ENCODE measurements at places on chromosomes 12 and 14. TPM values are rescaled to one million over a fixed set of nuclear protein-coding genes. Genes with fewer than 3 reads are reported as not detected.

GRCh38 chr12:132344181-132344580, 14.8 kb upstream of the GALNT9 start:
- H3K4me1 ChIP-seq, result no peaks in the 10 kb centered on the region
- no peak overlapping the region for H3K4me3 ChIP-seq
- H3K27ac ChIP-seq, result no peak overlapping the region
- no peaks in the 10 kb centered on the region for H3K36me3 ChIP-seq
- H3K27me3 ChIP-seq, result peaks cover 3% of the 10 kb centered on the region
- DNase-seq, result no peak

DNA sequence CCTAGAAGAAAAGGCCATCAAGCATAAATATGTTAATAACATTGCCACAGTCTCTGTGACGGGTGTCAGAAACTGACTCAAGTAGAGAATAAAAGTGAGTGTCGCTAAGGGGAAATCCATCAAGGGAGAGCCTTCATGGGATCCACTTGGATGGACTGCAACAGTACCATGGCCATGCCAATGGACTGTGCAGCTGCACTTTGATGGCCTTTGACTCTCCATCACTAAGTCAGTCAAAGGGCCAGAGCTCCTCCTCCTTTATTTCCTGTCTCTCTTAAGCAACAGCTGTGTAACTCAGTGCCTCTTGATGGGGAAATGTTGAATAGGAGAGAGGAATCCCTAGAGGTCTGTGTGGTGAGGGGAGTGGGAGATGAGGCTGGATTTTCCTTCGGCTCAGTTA, 335.2 kb downstream of the BMP4 start:
- no peaks in the 10 kb centered on the region for H3K4me1 ChIP-seq
- H3K36me3 ChIP-seq, result no peaks in the 10 kb centered on the region
- H3K27ac ChIP-seq, result no peak overlapping the region
- no peak overlapping the region for H3K4me3 ChIP-seq
- H3K27me3 ChIP-seq, result no peaks in the 10 kb centered on the region

DNA sequence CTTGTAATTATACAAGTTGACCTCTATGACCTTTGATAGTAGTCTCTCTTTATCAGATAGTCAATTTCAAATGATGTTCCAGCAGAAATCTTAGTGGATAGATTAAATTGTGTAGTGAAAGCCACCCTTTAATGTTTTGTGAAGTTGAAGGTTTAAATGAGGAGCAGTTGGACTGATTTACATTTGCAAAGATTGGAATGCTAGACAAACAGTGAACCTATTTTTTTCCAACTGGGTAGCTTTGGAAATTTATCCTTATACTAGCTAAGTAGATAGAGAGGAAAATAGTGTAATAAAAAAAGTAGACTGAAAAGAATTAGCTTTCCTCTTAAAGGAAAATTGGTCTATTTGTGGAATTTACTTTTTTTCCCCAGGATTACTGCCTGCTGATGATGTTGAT, 53.7 kb downstream of the LMO3 start:
- H3K27me3 ChIP-seq, result no peaks in the 10 kb centered on the region
- H3K27ac ChIP-seq, result no peak overlapping the region
- H3K4me1 ChIP-seq, result no peaks in the 10 kb centered on the region
- no peaks in the 10 kb centered on the region for H3K36me3 ChIP-seq

DNA sequence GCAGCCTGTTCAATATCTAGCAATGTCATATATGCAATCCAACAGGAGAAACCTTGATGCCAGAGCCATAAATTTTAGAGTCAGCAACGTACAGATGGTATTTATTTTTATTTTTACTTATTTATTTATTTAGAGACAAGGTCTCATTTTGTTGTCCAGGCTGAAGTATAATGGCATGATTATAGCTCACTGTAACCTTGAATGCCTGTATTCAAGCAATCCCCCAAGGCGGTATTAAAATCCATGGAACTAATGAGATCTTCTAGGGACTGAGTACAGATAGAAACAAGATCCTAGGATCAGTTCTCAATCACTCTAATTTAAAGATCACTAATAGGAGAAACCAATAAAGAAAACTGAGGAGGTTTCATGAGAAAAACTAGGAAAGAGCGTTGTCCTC, 89.3 kb downstream of the SLCO1B1 start:
- H3K27ac ChIP-seq, result no peak overlapping the region
- H3K4me1 ChIP-seq, result no peaks in the 10 kb centered on the region
- no peak overlapping the region for H3K4me3 ChIP-seq
- no peaks in the 10 kb centered on the region for H3K27me3 ChIP-seq
- DNase-seq, result no peak

GRCh38 chr14:36662543-36663403, 1.1 kb downstream of the PAX9 start:
- H3K36me3 ChIP-seq, result peaks cover 5% of the 10 kb centered on the region
- H3K4me3 ChIP-seq, result no peak overlapping the region
- no peak for DNase-seq
- peaks cover 82% of the 10 kb centered on the region for H3K27me3 ChIP-seq

GRCh38 chr14:63478437-63478852, 64.7 kb downstream of the PPP2R5E start:
- no peak for DNase-seq
- peak overlapping the region; percentile 70 for H3K27ac ChIP-seq
- H3K4me3 ChIP-seq, result no peak overlapping the region
- H3K4me1 ChIP-seq, result peaks cover 51% of the 10 kb centered on the region
- H3K36me3 ChIP-seq, result peaks cover 3% of the 10 kb centered on the region

DNA sequence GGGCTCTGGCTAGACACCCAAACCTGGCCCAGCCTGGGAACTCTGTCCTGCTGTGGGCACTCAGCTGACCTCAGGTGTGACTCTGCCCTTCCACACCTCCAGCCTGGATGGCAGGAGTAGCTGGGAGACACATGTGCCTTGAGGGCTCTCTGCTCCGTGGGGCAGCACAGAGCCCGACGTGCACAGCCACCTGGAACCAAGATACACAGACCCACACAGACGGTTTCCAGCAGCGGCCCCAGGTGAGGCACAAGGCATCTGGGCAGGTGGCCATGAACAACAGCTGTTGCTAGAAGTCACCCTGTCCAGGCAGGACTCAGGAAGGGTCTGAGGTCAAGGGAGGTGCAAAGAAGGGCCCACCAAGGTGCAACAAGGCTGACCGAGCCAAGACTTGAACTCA, 5.9 kb downstream of the DEGS2 start:
- H3K27ac ChIP-seq, result no peak overlapping the region
- peaks cover 18% of the 10 kb centered on the region for H3K27me3 ChIP-seq
- DNase-seq, result no peak
- no peaks in the 10 kb centered on the region for H3K4me1 ChIP-seq
- no peak overlapping the region for H3K4me3 ChIP-seq

DNA sequence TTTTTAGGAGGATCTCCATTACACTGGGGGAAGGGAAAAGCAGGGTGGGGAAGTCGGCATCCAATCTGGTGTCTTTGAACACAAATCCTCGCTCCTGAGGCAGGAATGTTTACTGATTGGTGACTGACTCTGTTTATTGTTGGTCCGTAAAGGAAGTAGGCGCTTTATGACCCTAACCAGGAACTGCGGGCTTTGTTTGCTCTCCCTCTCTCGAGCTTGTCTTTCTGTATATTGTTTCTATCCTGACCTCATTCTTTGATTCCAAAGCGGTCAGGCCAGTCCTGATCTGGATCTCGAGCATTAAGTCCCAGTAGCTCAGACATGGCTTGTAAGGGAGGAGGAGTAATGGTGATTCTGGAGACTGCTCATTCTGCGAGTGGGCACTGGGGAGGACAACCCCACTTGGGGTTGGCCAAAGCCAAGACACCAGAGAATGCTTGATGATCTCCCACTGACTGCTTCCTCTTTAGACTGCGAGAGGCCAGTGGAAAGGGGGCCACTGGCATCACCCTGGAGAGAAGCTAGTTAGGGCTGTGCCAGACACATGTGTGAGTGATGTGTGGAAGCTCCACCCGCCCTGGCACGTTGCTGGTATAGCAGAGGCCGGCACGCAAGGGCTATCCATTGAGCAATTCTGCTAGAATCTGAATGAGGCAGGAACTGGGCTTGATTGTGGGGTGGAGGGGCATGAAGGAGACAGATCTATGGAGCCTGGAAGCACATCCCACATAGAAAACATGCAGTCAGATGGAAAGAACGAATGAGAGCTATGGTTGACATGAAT, 194.6 kb downstream of the PAX9 start:
- no peak overlapping the region for H3K4me3 ChIP-seq
- no peaks in the 10 kb centered on the region for H3K36me3 ChIP-seq
- no peak overlapping the region for H3K27ac ChIP-seq
- no peaks in the 10 kb centered on the region for H3K27me3 ChIP-seq
- H3K4me1 ChIP-seq, result no peaks in the 10 kb centered on the region

- no peak for DNase-seq
- no peaks in the 10 kb centered on the region for H3K36me3 ChIP-seq
- no peaks in the 10 kb centered on the region for H3K4me1 ChIP-seq
- no peak overlapping the region for H3K27ac ChIP-seq
- H3K27me3 ChIP-seq, result peaks cover 23% of the 10 kb centered on the region
Observed at GRCh38 chr14:54803926-54804537, 98.6 kb downstream of the GCH1 start.

GRCh38 chr14:104925855-104926609, 1.4 kb downstream of the PLD4 start:
- H3K36me3 ChIP-seq, result no peaks in the 10 kb centered on the region
- no peaks in the 10 kb centered on the region for H3K4me1 ChIP-seq
- no peak overlapping the region for H3K4me3 ChIP-seq
- no peak for DNase-seq
- H3K27ac ChIP-seq, result no peak overlapping the region

- no peak for DNase-seq
- no peak overlapping the region for H3K27ac ChIP-seq
- peaks cover 2% of the 10 kb centered on the region for H3K36me3 ChIP-seq
- H3K4me1 ChIP-seq, result peaks cover 21% of the 10 kb centered on the region
Observed at GRCh38 chr14:94171208-94171607, 2.9 kb upstream of the PPP4R4 start.

GRCh38 chr12:106733660-106734059, 40.8 kb upstream of the RIC8B start:
- H3K36me3 ChIP-seq, result no peaks in the 10 kb centered on the region
- DNase-seq, result no peak
- H3K27ac ChIP-seq, result no peak overlapping the region
- H3K27me3 ChIP-seq, result peaks cover 13% of the 10 kb centered on the region

The NKX2-1 gene
- total RNA-seq, result not detected

The WDR89 gene
- total RNA-seq, result 26.8 TPM

The ZNF664 gene
- 66.9 TPM for total RNA-seq

The C1RL gene
- total RNA-seq, result 21.5 TPM

The KIF26A gene
- total RNA-seq, result 0.17 TPM

The KRT73 gene
- total RNA-seq, result not detected

The TMTC2 gene
- 3.0 TPM for total RNA-seq

The FITM1 gene
- total RNA-seq, result 0.26 TPM

The FBLN5 gene
- 1.2 TPM for total RNA-seq

The CLEC2A gene
- not detected for total RNA-seq

The POTEG gene
- total RNA-seq, result not detected

The KRT85 gene
- not detected for total RNA-seq

The SERPINA9 gene
- total RNA-seq, result not detected

All from activated T-helper 1 cell treated with anti-CD3 and anti-CD28 coated beads, Interleukin-12 subunit alpha, Interleukin-12 subunit beta, Interleukin-2, Interleukin-4 antibody, amounts not matched to agents 30 ng/mL and 10 ng/mL and 1 ng/mL, durations not matched to agents 14 hours and 24 hours and 36 hours (primary cell).